NCI-H774 (cell line): ENCODE measurements at places on chromosomes 11 and 22.

DNA sequence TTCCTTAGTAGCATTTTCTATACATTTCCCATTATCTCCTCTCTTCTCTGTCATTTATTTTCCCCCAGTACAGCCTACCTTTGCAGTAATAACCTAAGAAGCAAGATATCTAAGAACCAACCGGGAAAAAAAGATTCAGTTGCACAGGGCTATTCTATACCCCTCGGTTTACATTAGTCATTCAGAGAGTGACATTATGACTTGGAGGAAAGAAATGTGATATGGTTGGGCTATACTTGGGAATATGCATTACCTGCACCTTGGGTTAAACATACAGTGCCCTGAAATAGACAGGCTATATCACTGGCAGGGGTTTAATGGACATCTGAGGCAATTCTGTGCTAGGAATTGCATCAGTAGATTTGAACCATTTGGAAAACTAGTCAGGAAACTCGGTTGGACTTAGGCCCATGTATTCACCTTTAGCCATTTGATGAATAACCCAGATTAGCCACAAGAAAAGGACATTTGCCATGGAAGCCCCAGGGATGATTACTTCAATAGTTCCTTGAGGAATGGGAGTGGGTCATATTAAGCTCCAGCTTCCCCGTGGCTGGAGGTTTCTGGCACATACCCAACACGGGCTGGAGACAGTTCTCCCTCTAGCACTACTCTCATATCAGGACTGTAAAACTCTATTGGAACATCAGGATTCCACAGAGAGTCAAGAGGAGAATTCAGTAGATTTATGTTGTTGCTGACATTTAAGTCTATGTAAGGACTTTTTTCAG, 973.2 kb downstream of the NTM start:
- DNase-seq, result no peak

GRCh38 chr11:2315395-2316168, 13.8 kb downstream of the TSPAN32 start:
- DNase-seq, result no peak

GRCh38 chr11:15346907-15347306, 232.2 kb downstream of the INSC start:
- DNase-seq, result no peak

- DNase-seq, result no peak
Measured at GRCh38 chr22:42855721-42856120, 1.4 kb downstream of the ARFGAP3 start.

DNA sequence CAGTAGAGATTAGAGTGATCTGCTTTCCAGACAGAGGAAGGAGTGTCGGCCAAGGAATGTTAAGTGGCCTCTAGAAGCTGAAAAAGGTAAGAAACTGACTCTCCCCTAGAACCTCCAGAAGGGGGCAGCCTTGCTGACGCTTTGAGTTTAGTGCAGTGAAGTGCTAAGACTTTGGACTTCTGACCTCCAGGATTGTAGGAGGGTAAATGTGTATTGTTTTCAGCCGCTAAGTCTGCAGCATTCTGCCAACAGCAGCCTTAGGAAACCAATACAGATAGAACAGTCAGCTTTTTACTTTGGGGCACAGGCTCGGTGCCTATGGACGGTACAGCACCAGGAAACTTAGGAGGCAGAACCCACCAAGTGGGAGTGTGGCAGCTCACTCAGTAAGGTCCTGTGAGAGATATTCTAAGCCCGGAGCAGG, 3.6 kb upstream of the TBC1D22A start:
- no peak for DNase-seq

- DNase-seq, result no peak
Measured at GRCh38 chr11:121741761-121742361, 289.1 kb upstream of the SORL1-AS1 start.

- peak; percentile 38 for DNase-seq
Measured at GRCh38 chr11:65274735-65275682, 13.2 kb downstream of the POLA2 start.

DNA sequence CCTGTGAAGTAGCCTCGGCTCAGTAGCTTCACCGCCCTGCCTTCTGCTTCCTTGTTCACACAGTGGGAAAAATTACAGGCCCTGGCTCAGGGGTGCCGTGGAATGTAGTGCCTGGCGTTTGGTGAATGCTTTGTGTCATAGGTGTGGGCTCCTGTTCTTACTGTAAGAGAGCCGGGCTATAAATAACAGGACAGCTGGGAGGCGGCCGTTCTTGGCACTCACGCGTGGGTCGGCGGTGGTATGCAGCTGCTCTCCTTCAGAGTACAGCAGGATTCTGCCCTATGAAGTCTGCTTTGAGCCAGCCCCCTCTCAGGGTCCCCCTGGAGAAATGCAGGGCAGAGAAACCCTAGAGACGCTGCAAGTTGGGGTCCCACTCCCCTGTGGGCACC, 84.2 kb downstream of the CTTN start:
- DNase-seq, result no peak

DNA sequence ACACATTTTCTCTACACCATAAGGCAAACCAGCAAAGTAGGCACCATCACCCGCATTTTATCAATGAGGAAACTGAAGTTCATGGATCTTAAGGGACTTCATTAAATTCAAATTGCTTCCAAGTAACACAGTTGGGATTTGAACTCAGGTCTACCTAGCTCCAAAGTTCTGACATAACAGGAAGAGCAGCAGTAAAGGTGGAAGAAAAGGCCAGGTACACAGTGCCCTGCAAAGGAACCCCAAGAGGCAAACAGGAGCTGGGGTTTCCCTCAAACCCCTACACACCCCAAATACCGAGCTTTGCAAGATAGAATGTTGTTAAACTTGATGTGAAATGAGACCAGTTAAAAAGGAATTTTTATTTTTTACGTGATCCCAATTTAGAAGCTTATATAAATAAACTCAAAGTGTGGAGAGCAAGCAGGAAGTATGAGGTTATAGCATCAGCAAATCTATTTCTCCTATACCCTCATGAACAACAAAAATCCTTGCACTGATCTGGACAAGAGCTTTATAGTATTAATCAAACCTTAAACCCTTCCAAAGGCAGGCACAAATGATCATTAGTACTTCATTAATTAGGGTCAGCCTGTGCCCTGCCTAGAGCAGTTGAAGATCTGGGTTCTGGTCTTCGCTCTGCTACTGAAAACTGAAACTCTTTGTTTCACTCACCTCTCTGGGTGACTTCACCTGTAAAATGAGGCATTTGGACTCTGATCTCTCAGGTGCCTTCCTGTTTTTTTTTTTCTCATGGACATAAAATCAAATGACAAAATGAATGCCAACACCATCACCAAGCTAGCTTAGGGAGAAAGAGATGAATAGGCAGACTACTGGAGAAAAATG, 36.5 kb downstream of the SYTL2 start:
- DNase-seq, result no peak

GRCh38 chr22:47782328-47783075, 1020.1 kb downstream of the TBC1D22A start:
- DNase-seq, result no peak

DNA sequence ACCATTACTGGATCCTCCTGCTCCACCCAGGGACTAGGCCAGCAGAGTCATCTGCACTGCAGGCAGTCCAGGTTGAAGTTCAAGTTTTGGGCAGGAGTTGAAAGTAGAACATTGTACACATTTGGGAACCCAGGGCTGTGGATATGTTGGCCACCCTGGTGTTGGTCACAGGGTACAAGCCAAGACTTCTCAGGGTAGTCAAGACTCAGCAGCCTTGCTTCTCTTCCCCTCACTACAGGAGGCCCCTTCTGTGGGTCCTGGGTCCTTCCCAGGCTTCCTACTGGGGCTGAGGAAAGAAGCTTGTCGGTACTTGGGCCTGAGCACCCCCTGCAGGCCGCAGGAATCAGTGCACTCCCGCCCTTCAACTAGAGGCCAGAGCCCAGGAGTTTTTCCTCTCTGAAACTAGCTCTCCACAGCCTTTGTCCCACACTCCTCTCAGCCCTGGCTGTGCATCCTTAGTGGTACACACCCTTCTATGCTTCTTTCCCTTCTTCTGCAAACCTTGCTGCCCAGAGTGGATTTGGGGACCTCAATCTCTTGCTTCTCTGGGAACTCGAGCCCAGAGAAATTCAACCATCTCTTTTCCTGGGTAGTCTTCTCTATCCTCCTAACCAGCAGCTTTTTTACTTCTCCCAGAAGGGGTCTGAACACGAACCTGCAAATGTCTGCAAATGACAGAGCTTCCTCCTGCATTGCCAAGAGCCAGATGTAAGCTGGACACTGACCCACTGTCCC, 2.6 kb upstream of the HPX start:
- DNase-seq, result no peak

- DNase-seq, result no peak
Measured at GRCh38 chr11:27239305-27239942, 123.6 kb downstream of the CCDC34 start.
